ENCODE measurements at places on chromosomes 3 and 15. TPM values are rescaled to one million over a fixed set of nuclear protein-coding genes. Genes with fewer than 3 reads are reported as not detected.

EHHADH gene
- 2.4 TPM for total RNA-seq

FBXO40 gene
- total RNA-seq = not detected

ATP2B2 gene
- not detected for total RNA-seq

ARGFX gene
- total RNA-seq = not detected

SV2B gene
- 0.05 TPM for total RNA-seq

DNA sequence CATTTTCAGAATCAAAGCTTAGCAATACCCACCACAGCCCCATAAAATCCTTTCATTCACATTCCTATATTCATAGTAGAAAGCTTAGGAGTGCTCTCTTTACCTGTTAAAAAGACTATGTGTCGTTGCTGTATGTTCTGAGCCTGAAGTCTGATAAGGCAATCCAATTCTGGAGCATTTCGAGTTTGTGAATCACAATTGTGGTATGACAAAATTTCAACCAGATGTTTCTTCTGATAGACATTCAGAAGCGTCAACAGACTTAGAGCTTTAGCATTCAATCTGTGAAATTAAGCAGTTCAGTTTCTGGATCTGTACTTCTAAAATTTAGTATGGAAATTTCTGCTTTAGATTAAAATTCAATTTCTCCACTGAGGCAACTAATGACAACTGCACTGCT, 58.3 kb downstream of the TASOR start:
- H3K4me3 ChIP-seq = no peak overlapping the region
- DNase-seq = no peak
- peaks cover 5% of the 10 kb centered on the region for H3K4me1 ChIP-seq
- H3K27me3 ChIP-seq = no peaks in the 10 kb centered on the region
- H3K27ac ChIP-seq = no peak overlapping the region
- peaks cover 65% of the 10 kb centered on the region for H3K36me3 ChIP-seq

GRCh38 chr15:59011262-59011952, 23.9 kb downstream of the RNF111 start:
- peak overlapping the region; percentile 16 for H3K27ac ChIP-seq
- H3K4me1 ChIP-seq = peaks cover 14% of the 10 kb centered on the region
- no peaks in the 10 kb centered on the region for H3K27me3 ChIP-seq
- no peak for DNase-seq

DNA sequence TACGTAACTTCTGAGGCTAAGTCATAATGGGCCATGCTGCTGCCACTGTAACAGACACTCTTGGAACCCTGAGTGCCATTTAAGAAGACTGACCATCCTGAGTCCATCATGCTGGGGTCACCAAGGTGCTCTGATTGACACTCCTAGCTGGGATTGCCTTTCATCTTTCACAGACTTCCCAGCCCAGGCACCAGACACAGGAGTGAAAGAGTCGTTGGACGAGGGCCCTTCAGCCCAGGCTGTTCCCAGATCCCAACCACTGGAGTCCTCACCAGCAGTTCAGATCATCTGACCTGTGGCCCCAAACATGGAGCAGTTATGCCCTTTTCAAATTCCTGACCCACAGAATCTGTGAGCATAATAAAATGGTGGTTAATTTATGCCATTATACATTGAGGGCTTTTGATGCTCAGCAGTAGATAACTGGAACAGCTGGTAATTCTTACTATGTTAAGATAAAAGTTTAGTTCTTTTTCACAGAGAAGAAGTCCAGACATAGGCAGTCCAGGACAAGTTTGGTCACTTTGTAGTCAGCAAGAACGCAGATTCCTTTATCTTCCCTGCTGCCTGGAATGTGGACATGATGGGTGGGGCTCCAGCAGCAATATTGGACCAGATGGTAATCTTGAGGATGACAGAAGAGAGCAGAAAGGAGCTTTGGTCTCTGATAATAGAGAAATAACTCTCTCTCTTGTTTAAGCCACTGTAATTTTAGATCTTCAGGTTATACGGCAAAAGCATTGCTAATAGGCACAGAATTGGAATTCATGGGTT, 7.3 kb upstream of the EHD4 start:
- no peaks in the 10 kb centered on the region for H3K36me3 ChIP-seq
- no peak overlapping the region for H3K27ac ChIP-seq
- H3K27me3 ChIP-seq = peaks cover 16% of the 10 kb centered on the region
- peaks cover 36% of the 10 kb centered on the region for H3K4me1 ChIP-seq
- DNase-seq = no peak
- H3K4me3 ChIP-seq = no peak overlapping the region

GRCh38 chr15:52113235-52113634, 660 bp upstream of the BCL2L10 start:
- H3K27ac ChIP-seq = no peak overlapping the region
- H3K4me3 ChIP-seq = peak overlapping the region; percentile 23
- peaks cover 4% of the 10 kb centered on the region for H3K4me1 ChIP-seq
- H3K27me3 ChIP-seq = peaks cover 40% of the 10 kb centered on the region
- no peaks in the 10 kb centered on the region for H3K36me3 ChIP-seq

DNA sequence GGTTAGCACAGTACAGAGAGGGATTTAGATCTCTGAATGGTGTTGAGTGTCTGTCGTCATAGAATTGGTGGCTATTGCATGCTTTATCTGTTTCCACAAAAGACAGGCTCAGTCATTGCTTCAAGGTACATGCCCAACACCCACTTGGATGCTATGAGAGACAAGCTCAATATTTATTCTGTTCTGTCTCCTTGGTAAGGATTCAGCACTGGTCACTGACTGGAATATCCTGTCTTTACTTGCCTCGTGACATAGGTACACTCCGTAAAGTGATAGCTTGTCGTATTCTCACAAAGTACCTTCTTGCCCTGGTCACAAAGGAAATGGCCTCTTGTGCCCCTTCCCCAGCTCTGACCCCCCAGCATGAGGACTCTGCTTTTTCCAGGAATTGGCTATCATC, 72.8 kb upstream of the CTNNB1 start:
- H3K36me3 ChIP-seq = no peaks in the 10 kb centered on the region
- no peaks in the 10 kb centered on the region for H3K27me3 ChIP-seq
- DNase-seq = no peak
- no peaks in the 10 kb centered on the region for H3K4me1 ChIP-seq
- H3K27ac ChIP-seq = no peak overlapping the region
- no peak overlapping the region for H3K4me3 ChIP-seq

DNA sequence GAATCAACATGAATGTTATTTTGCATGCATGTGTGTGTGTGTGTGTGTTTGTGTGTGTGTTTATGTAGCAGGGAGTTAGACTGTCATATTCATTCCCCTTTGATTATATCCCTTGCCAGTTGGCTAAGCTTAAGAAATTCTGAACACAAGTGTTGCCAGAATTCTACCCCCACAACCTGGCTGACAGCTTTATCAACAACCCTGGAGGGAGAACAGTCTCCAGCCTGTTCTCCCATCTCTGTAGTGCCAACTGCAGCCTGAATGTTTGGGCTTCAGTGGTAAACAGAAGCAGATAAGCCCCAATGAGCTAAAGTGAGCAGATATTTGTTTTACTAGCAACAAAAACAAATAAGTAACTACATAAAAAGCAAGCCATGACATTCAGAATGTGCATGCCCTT, 162.6 kb upstream of the ABI3BP start:
- no peaks in the 10 kb centered on the region for H3K36me3 ChIP-seq
- no peak overlapping the region for H3K27ac ChIP-seq
- DNase-seq = no peak
- H3K4me1 ChIP-seq = no peaks in the 10 kb centered on the region
- H3K27me3 ChIP-seq = peaks cover 7% of the 10 kb centered on the region

DNA sequence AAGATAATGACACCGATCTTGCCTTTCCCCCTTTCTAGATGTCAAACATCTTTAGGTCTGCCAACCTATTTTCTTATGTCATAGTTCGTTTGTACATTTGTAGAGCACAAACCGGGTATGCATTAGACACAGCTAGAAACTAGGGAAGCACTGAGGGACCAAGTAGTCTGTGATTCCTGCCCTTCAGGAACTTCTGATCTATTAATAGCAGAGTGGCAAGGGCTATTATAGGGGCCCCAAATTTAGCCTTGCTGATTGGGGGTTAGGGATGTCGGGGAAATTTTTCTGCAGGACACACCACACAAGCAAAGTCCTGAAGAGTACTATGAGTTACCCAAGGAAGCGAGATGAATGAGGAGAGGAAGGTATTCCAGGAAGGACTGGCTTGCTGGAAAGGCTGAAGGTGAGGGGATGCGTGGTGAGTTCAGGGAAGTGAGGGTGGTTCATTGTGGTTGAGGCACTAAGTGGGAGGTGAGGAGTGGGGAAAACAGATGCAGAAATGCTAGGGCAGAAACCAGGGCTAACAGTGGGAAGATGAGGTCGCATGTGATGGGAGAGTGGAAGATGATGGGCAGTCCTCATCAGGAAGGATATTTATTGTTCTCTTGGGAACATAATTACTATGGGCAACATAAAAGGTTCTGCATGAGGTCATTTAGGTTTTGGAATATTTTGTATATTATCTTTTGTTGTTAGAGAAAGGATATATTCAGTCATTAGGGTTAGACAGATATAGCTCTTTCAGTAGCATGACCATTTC, 144.3 kb downstream of the CMSS1 start:
- H3K4me3 ChIP-seq = no peak overlapping the region
- no peaks in the 10 kb centered on the region for H3K27me3 ChIP-seq
- peaks cover 7% of the 10 kb centered on the region for H3K4me1 ChIP-seq
- H3K27ac ChIP-seq = no peak overlapping the region
- no peak for DNase-seq
